Activated CD4-positive, alpha-beta T cell treated with anti-CD3 and anti-CD28 coated beads, Interleukin-2, Interleukin-4, amounts not matched to agents 100 ng/mL and 50 ng/mL, durations not matched to agents 16 hours and 8 hours (primary cell): ENCODE measurements at places on chromosomes 6 and 20.

DNA sequence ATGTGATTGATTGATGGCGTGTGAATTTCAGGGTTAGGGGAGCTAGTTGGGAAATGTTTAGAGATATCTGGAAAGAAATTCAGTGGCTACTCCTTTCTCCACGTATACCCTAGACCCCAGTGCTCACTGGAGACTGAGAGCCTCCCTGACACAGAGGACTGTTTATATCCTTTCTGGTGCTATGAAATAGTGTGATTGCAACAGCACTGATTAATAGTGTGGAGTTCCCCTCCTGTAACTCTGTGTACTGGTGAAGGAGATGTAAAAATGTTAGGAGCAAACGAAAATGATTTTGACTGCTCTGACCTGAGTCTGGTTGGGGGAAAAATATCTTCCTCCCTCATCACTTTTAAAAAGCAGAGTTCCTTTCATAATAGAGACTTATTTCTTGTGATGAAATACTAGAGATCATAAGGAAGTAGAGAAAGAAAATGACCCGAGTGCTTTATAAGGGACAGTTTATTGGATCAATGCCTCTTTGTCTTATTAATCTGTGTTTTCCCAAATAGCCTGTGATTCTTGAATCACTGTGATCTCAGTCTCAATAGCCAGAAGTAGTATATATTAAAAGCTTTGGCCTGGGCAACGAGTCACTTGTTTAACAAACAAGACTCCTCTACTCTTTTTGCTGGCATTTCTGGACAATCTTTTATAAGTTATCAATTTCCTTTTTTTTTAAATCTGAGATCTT lies 92.3 kb downstream of the RNF182 start:
- no peak for DNase-seq

GRCh38 chr6:148747145-148747470 lies 278 bp downstream of the UST start:
- DNase-seq, result no peak

GRCh38 chr6:113425977-113426660 lies 431.0 kb upstream of the MARCKS start:
- no peak for DNase-seq

- DNase-seq, result no peak
These were observed 633.5 kb downstream of the RFPL4B start for GRCh38 chr6:112980676-112981075.

DNA sequence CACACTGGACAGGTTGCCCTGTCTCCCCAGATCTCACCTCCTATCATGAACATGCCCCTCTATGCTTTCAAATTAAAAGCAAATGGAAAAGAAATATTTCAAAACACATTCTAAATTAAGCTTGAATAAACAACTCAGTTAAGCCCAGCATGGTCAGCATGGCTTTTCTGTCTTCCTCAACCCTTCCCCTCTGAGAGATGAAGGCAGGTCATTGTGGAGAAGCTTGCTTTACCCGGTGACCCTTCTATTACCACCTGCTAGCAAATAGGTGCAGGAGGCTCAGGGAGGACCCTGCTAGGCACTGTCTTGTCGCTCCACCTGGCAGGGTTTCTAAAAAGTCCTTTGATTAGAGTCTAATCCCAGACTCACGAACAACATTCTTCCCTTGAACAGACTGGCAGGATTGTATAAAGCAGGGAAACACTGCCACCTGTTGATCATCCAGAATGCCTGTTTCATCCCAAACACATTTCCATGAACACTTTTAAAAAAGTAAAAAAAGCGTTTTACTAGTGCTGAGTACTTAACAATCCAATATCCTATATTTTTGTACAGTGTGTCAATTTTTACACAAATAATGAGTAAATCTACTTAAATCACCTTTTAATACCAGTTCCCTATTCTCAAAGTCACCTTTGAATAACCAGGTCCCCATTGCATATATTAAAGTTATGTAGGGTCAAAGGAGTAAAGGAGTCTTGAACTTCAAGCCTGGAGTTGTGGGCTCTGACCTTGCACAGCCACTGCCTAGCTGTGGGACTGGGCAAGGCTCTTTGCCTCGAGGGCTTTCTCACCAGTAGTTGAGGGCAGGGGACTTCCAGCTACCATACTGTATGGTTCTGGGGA lies 75.5 kb downstream of the GPR6 start:
- DNase-seq, result no peak

DNA sequence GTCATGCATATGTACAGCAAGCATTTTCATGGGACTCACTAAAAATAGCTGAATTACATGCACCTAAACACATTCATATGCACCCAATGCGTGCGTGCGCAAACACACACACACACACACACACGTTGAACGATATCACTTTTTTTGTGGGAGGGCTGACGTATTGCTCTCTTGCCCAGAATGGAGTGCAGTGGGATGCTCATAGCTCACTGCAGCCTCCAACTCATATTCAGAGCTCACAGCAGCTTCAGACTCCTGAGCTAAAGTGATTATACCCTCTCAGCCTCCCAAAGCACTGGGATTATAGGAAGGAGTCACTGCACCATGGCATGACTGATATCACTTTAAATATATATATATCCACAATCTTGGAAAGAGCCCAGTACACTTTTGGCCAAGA lies 620.4 kb upstream of the MANEA start:
- DNase-seq, result no peak

DNA sequence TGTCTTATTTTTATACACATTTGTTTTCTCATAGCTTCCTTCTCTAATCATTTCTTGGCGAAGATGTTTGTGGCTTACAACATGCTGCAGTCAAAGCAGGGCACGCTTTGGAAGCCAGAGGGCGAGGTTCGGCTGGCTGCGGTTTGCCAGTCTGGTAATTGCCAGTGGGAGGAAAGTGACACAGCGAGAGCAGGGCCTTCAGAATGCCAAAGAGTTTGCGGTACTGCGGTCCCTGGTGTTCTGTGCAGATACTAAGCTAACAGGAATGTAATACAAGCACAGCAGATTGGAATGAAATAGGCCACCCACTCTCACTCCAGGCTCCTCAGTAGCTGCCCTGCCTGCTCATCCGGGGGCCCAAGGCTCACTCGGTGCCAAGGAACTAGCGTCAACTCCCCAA lies 58.7 kb upstream of the TGM3 start:
- DNase-seq, result no peak

GRCh38 chr6:46903175-46903574 lies 18.6 kb downstream of the ADGRF5 start:
- no peak for DNase-seq

GRCh38 chr20:43893930-43894329 lies 20.7 kb upstream of the TOX2 start:
- DNase-seq, result no peak

DNA sequence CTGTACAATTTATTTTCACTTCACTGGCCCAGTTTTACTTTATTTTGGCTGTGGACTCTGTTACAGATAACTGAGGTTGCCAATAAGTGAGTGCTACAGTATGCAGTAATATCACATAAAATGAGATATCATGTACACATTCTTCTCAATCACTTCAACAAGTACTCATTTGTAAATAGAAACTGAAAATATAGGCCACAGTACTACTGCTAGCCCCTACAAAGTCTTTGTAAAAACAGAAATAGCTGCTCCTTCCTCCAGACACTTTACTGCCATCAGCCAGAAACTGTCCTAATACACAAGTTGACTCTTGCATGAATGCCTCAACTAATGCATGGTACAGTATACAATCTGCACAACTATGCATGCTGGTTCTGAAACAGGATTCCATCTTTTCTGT lies 9.2 kb downstream of the DTNBP1 start:
- DNase-seq, result no peak

GRCh38 chr6:10505529-10505928 lies 15.6 kb upstream of the GCNT2 start:
- DNase-seq, result no peak

GRCh38 chr6:158805698-158806377 lies 13.3 kb downstream of the EZR start:
- DNase-seq, result no peak

GRCh38 chr20:12207875-12208274 lies 290.2 kb downstream of the BTBD3 start:
- DNase-seq, result peak; percentile 1

- no peak for DNase-seq
These were observed 35.5 kb downstream of the NSFL1C start for GRCh38 chr20:1431158-1431557.

GRCh38 chr6:44537306-44538049 lies 150.0 kb downstream of the CDC5L start:
- DNase-seq, result no peak

DNA sequence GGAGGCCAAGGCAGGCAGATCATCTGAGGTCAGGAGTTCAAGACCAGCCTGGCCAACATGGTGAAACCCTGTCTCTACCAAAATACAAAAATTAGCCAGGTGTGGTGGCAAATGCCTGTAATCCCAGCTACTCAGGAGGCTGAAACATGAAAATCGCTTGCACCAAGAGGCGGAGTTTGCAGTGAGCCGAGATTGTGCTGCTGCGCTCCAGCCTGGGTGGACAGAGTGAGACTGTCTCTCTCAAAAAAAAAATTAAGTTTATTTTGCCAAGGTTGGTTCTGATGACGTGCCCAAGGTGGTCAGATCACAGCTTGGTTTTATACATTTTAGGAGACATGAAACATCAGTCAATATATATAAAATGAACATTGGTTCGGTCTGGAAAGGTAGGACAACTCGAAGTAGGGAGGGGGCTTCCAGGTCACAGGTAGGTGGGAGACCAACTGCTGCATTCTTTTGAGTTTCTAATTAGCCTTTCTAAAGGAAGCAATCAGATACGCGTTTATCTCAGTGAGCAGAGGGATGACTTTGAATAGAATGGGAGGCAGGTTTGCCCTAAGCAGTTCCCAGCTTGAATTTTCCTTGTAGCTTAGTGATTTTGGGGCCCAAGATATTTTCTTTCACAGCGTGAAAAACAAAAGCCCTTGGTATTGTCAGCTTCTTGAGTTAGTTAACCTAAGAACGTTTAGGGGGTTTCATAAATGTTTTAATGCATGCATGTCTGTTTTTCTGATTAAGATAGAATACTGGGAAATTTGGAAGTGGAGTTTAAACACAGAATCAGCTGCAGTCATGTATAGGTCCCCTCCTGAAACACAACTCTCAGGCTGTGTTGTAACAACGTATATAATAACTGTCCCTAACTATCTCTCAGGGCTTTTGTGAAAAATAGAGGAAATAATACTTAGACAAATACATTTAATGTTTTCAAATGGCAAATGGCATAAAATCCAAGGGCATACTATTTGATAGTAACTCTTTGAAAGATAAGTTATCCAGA lies 16.7 kb downstream of the ACOT13 start:
- no peak for DNase-seq

DNA sequence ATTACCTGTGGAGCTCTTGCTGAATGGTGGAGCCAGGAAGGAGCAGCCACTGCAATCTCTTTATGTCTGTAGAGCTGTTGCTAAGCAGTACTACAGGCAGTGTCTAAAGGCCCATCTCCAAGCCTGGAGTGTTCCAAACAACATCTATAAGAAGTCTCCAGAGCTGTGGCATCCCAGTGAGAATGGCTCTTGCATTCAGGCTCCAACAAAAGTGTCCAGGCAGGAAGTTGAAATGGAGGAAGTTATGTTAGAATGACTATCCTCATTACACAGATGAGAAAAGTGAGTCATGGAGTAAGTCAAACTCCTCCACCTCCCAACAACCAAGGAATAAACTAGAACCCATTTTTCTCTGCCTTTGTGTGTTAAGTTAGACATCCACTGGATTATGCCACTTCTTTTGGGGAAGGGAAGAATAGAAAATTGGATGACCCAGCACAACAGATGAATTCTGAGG lies 288.5 kb upstream of the STXBP5 start:
- DNase-seq, result no peak

GRCh38 chr20:23011008-23011721 lies 23.9 kb upstream of the SSTR4 start:
- no peak for DNase-seq

GRCh38 chr20:62875419-62876361 lies 14.1 kb upstream of the TCFL5 start:
- no peak for DNase-seq

DNA sequence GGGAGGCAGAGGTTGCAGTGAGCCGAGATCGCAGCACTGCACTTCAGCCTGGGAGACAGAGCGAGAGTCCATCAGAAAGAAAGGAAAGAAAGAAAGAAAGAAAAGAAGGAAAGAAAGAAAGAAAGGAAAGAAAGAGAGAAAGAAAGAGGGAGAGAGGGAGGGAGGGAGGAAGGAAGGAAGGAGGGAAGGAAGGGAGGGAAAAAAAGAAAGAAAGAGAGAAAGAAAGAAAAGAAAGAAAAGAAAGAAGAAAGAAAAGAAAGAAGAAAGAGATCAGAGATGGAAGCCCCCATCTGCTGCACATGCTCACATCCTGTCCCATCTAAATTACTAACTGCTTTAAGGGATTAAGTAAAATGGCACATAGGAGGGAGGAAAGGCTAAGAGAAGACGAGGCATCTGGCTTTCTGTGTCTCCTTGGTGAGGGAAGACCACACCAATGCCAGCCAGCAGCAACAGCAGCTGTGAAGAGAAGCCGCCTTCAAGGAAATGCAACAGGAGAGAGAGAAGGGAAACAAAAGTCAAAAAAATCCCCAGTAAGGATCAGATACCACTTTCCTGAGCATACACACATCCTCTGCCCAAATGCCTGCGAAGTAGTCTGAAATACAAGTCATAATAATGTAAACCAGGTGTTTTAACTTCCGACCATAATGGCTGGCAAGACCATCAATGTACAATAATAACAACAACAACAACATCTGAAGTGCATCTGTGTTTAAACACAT lies 300.2 kb upstream of the JARID2 start:
- DNase-seq, result no peak

- no peak for DNase-seq
These were observed 5.7 kb downstream of the BMP5 start for GRCh38 chr6:55869674-55870073.

- no peak for DNase-seq
These were observed 103.6 kb downstream of the JPH2 start for GRCh38 chr20:44083220-44083933.

GRCh38 chr6:156866220-156867015 lies 89.2 kb downstream of the ARID1B start:
- DNase-seq, result peak; percentile 15

GRCh38 chr6:137552809-137553208 lies 58.6 kb upstream of the OLIG3 start:
- no peak for DNase-seq

DNA sequence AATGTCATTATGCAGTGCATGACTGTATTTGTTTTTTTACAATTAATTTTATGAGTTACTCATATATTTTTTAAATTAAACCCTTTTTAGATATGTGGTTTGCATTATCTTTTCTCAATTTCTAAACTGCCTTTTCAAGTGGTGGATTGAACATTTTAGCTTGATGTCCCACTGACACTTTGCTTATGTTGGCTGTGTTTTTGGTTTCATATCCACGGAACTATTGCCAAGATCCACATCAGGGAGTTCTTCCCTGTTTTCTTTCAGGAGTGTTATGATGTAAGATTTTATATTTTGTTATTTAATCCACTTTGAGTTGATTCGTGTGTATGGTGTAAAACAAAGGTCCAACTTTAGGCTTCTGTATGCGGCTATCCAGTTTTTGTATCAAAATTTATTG lies 1144.9 kb upstream of the EYS start:
- no peak for DNase-seq

DNA sequence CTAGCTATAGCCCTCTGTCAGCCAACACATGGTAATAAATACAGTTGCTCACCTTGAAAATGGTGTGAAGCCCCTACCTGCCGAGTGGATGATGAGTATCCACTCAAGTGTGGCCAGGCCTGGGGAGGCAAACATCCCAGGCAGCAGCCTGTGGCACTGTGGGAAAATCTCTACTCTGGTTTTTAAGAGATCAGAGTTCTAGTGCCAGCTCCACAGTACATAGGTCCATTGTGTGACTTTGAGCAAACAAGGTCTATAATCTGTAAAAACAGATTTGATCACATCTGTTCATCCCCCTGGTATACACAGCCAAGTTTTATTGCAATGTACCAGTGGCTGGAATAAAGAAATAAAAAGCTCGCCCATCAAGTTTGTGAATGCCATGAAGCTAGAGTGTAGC lies 82.7 kb upstream of the ARMC2 start:
- DNase-seq, result no peak
